ENCODE measurements at places on chromosomes 6 and 20. TPM values are rescaled to one million over a fixed set of nuclear protein-coding genes. Genes with fewer than 3 reads are reported as not detected.

DNA sequence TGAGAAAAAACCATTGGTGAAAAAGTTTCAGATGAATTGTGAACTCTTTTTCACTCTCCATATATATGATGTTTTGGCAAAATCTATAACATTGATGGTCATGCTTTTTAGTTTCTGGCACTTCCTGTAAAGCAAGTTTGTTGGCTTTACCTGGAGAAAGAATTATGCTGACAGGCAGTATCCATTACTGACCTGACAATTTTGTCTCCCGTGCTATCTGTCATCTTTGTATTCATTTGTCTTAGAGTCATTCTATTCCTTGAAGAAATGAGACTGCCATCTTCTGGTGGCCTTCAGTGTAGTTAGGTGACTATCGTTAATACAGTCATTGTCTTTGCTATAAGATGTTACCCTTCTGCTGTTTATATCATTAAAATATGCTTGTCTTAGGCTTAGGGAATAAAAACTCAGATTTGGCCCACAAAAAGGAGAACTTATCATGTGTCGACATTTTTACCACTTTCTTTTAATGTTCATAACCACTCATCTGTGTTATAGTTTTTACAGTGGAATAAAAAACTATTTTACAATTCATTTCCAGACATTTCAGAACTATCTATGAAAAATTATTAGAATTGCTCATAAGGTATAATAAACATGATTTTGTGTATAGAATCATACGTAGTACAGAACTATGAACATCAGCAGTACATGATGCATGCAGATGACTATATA, 707.0 kb downstream of the EPM2A start:
- H3K27me3 ChIP-seq = no peaks in the 10 kb centered on the region
- H3K4me3 ChIP-seq = no peak overlapping the region
- H3K27ac ChIP-seq = no peak overlapping the region
- DNase-seq = no peak

Gene TUBE1
- total RNA-seq = 27.3 TPM

DNA sequence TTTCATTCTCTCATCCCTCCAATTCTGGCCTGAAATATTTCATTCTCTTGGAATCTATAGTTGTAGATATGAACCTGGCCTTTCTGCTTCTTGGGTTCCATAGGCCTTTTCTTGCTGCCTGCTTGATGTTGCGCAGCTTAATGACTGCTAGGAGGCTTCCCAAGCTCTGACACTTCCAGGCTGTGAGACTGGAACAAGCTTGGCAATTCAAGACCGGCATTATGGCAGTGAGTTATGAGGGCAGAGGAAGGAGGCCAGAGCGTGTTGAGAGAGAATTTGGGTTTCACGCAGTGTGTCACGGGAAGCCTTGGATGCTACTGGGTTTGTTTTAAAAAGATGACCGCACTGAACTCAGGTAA, 948 bp upstream of the DNAJC5 start:
- peak overlapping the region; percentile 78 for H3K4me3 ChIP-seq
- DNase-seq = no peak
- H3K27me3 ChIP-seq = no peaks in the 10 kb centered on the region

- peaks cover 11% of the 10 kb centered on the region for H3K4me1 ChIP-seq
- no peak overlapping the region for H3K27ac ChIP-seq
- H3K27me3 ChIP-seq = no peaks in the 10 kb centered on the region
- no peak overlapping the region for H3K4me3 ChIP-seq
Observed at GRCh38 chr6:36826520-36827227, 12.6 kb downstream of the CPNE5 start.

Gene APOBEC2
- not detected for total RNA-seq

Gene UBE2C
- not detected for total RNA-seq

DNA sequence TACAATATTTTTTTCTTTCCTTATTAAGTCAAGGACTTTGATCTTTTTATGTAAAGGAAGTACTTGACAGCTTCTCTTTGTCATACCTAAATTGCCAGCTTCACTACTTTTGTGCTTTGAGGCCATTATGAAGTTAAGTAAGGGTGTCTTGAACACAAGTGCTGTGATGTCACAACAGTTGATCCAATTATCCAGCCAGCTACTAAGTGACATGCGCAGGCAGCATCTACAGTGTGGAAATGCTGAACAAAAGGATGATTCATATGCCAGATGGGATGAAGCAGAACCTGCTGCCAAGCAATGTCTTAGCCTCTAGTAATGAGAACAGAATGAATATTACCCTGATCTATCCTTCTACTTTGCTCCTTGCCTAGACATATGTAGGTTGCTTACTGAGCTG, 68.3 kb upstream of the TMEM244 start:
- no peak for DNase-seq
- H3K4me3 ChIP-seq = no peak overlapping the region
- H3K36me3 ChIP-seq = no peaks in the 10 kb centered on the region
- H3K4me1 ChIP-seq = no peaks in the 10 kb centered on the region
- no peaks in the 10 kb centered on the region for H3K27me3 ChIP-seq
- H3K27ac ChIP-seq = no peak overlapping the region

DNA sequence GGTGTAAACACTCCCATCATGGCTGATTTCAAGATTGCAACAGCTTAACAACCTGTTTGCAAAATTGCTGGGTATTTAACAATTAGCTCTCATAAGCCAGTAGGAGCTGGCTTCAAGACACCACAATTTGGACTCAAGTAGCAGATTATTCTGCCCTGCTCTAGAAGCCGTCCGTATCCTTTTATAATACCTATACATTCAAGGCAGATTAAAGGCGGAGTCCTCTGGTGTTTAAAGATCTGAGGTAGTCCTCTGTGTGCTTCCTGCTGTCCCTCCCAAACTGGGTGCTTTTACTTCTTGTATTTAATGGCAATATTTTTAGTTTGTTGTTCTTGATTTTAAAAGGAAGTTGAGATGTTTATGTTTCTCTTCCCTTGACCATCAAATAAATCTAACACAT, 62.2 kb upstream of the SOX4 start:
- DNase-seq = no peak
- H3K36me3 ChIP-seq = no peaks in the 10 kb centered on the region
- no peaks in the 10 kb centered on the region for H3K27me3 ChIP-seq
- H3K4me1 ChIP-seq = no peaks in the 10 kb centered on the region

Gene MRPS26
- total RNA-seq = 46.6 TPM

Gene GATA5
- total RNA-seq = not detected

DNA sequence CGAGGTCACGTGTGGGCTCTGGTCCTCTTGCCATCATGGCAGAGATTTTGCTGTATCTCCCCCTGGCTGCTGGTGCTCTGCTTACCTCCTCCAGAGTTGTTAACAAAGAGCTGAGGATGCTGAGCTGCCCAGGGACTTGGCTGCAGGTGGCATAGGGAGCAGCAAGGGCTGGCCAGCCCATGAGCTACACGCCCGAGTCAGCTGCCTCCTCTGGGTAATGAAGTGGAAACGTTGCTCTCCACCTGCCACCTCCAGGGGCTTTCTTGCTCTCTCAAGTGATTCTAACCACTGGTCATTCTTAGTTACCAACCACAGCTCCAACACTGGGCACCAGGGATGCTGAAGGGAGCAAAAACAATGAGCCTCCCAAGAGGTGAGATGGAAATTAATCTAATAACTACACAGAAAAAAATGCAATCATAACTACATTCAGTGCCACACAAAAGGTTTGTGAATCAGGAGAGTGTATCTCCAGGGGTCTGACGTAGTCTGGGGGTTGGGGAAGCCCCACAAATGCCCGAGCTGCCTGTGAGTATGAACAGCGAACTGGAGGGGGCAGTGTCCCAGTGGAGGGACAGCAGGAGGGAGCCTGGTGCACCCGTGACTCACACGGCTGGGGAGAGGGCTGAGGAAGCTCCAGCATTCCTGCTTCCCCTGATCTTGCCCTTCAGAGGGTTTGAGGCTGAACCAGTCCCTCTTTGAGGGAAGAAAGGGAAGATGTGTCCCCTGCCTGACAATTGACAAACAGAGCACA, 78.7 kb downstream of the CDH26 start:
- no peaks in the 10 kb centered on the region for H3K36me3 ChIP-seq
- H3K27me3 ChIP-seq = no peaks in the 10 kb centered on the region
- DNase-seq = no peak
- no peak overlapping the region for H3K4me3 ChIP-seq
- H3K4me1 ChIP-seq = peaks cover 10% of the 10 kb centered on the region

DNA sequence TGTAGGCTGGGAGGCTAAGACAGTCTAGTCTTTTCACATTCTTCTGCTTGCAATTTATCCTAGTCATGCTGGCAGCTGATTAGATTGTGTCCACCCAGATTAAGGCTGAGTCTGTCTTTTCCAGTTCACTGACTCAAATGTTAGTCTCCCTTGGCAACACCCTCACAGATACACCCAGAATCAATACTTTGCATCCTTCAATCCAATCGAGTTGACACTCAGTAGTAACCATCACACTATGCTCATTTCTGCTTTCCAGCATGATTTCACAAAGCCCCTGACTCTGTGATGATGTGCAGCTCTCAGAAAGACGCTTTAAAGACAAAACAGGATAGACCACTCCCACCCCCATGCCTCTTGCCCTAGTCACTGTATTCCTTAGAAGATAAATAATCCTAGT, 693.0 kb downstream of the HTR1B start:
- no peak overlapping the region for H3K27ac ChIP-seq
- DNase-seq = no peak
- no peaks in the 10 kb centered on the region for H3K36me3 ChIP-seq
- H3K27me3 ChIP-seq = no peaks in the 10 kb centered on the region
- H3K4me3 ChIP-seq = no peak overlapping the region

GRCh38 chr6:24323632-24324337, 34.1 kb downstream of the DCDC2 start:
- no peak overlapping the region for H3K27ac ChIP-seq
- no peaks in the 10 kb centered on the region for H3K4me1 ChIP-seq
- no peak for DNase-seq
- H3K4me3 ChIP-seq = no peak overlapping the region
